ENCODE measurements at places on chromosomes 2 and 18.

GRCh38 chr18:8835521-8835953, 130.2 kb downstream of the MTCL1 start:
- DNase-seq = no peak

DNA sequence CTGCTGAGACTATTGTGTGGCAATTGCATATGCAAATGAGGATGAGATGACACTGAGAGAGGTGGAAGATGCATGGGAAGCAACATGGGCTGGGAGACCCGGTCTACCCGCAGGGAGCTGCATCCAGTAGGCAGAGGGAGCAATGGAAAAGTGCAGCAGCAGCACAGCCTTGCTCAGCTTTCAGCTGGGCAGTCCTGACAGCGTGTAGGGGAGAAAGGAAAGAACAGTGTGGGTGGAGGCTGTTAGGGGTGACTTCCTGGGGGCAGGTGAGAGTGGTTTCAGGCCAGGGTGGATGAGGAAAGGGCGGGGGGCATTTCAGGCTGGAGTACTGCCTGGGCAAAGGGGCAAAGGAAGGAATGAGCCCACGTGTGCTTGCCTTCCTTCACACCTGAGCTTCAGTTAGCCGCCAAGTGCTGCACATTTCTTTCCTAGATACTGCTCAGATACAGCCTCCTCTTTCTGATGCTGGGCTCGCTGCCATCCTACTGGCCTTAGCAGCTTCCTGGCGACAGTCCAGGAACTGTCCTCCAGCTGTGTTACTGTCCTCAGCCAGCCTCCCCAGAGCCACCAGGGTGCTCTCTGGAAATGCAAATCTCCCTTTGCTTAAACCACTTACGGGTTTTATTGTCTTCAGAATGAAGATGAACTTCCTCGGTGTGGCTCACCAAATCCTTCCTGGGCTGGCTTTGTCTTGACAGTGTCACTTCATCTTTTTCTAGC, 276.3 kb downstream of the TSN start:
- peak; percentile 20 for DNase-seq

DNA sequence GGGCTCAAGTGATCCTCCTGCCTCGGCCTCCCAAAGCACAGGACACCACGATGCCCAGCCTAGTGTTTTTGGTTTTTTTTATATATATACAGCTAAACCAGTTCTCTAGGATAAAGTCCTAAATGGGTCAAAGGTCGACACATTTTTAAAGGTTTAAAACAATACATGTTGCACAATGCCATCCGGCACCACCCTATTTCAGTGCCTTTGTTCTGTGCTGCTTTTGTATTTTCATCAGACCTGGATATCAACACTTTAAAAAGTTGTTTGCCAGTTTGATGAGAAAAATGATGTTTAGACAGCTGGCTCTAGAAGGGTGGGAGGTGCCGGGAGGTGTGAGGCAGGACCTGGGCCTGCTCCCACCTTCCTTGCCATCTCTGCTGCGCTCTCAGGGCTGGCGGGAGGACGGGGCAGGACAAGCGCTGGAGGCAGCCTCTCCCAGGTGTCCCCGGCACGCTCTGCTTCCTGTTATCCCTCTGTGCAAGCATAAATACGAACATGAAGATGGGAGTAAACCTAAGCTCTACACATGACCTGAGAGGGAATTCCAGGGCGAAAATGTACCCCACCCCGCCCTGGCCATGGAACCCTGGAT, 103.7 kb downstream of the HS6ST1 start:
- DNase-seq = no peak

DNA sequence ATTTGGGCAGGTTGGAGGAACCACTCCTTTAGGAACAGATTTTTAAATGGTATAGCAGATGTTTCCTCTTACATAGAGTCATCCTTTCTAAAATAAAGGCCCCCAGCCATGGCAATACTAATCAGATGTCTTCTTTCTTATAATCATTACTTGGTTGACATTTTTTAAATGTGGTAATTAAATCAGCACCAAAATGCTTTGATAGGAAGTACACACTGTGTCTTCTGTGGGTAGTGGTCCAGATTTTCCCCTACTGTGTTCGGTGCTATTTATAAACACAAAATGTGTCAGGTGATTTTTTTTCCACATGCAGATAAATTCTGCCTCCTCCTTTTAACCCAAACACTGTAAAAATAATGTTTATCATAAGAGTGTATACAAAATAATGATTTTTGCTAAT, 200.9 kb upstream of the DTNA start:
- DNase-seq = no peak

DNA sequence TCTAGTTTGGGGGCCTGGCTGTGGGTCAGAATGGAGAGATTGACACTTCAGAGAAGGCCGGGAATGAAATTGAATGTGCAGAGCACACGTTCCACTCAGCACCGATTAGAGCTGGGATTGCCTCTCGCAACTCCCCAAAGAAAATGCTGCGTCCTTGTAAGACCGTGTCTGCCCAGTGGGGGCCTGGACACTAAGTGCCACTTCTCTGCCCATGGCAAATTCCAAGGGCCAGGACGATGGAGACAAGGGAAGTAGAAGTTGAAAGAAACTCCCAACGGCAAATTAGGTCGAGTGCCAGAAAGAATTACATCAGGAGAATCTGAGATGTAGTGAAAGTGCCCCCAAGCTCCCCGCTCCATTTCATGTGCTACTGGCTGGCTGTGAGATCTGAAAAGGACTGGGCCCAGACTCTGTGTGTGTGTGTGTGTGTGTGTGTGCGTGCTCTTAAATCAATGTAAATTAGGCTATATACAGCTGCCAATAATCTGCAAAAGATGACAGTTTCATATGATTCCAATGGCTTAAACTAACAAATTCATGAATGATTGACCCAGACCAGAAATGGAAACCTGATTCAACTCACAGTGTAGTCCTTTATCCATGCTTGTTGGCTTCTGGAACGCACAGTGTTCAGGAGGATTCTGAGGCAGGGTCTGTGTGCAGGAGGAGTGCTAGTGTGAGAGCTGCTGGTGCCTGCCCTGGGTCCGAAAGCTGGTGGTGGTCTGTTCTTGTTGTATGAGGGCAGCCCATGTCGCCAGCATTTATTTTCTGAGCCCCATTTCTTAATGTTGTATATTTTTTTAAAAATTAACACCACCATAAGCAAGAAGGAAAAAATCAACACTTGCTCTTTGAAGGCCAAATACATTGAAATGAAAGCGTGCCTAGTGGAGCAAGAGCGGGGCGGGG, 234.3 kb downstream of the AGAP1 start:
- no peak for DNase-seq

GRCh38 chr18:76444446-76445105, 50.5 kb downstream of the ZNF516 start:
- DNase-seq = no peak

DNA sequence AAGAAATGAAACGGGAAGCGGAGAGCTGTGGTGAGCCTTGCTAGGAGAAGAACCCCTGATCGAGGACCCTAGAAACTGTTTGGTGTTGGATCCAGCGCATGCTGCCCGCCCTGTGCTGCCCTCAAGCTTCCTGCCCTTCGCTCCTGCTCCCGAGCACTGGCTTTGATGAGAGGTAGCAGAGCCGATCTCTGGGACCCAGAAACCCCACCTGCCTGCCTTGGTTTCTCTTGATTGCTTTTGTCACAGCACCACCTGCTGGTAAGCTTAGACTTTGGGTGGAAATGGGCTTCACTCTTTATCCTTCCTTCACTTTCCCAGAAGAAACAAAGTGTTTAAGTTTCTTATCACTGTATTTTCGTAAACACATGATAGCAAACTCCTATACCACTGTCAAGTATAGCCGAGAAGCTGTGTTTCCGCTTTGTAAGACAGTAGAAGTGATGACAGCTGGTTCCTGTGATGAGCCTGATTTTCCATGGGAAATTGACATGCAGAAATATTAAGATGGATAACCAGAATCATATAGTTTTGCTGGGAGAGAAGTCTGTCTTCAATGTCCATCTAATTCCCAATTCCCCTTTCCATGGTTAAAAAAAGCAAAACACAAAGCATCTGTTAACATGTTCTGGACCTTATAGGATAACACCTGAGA, 267.4 kb downstream of the PHLPP1 start:
- peak; percentile 39 for DNase-seq

GRCh38 chr18:37107748-37108522, 279.0 kb downstream of the KIAA1328 start:
- no peak for DNase-seq

Data from NT2/D1 (cell line).